ENCODE measurements at places on chromosomes 7 and 10. TPM values are rescaled to one million over a fixed set of nuclear protein-coding genes. Genes with fewer than 3 reads are reported as not detected.

- no peak for DNase-seq
These were observed 3.9 kb downstream of the KLRG2 start for GRCh38 chr7:139479620-139480019.

TMEM273 gene
- total RNA-seq = 14.7 TPM

DNA sequence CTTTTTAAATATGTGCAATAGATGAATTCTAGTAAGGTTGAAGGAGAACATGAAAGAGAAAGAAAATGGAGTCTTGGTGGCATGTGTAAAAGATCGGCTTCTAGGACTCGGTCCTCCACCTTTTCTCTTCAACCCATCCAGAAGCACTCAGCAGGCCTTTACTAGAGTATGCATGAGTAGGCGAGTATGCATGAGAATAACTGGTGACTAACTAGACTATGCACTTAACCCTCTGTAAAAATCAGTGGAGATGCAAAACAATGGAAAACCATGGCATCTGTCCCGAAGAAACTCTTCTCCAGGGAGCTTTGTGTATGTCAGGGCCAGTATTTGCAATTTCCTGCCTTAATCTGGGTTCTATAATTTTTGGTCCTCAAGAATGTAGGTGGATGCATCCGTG is 40.0 kb upstream of the GRB10 start:
- DNase-seq = no peak

CYP26A1 gene
- not detected for total RNA-seq

DNA sequence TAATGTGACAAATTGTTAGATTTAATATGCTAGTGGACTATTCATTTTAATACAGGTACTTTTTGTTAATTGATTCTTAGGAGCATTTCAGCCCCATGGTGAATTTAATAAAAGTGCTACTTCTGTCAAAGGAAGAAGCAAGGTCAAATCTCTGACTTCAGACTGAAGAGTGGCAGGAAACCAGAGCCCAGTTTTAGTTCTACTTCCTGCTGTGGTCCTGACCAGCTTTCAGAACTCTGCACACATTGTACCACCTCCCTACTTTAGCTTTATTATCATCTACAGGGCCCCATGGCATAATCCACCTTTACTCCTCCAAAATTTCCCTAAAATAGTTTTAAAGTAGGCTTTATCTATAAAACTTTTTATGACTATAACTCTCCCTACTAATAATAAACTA is 33.7 kb downstream of the CTTNBP2 start:
- DNase-seq = no peak

- no peak for DNase-seq
These were observed 321.7 kb downstream of the PRPF18 start for GRCh38 chr10:13908475-13908874.

GRCh38 chr7:156554488-156554887 is 86.1 kb upstream of the RNF32 start:
- DNase-seq = no peak

DNA sequence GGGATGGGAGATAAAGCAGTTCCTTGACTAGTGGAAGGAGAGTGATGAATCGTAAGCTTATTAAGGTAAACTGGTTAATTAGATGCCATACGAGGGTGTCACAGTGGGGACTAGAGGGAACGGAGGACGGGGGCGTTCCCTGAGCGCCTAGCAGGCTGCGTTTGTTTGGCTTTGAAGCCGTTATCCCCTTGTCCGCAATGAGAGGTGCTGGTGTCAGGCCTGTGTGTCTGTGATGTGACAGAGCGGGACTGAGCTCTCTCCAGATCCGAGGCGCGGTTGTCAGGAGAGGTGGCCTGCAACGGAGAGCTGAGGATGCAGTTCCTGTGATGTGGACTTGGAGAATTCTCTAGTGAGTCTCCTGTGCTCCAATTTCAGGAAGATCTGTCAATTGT is 60.0 kb upstream of the PRPS1L1 start:
- DNase-seq = peak; percentile 42

DNA sequence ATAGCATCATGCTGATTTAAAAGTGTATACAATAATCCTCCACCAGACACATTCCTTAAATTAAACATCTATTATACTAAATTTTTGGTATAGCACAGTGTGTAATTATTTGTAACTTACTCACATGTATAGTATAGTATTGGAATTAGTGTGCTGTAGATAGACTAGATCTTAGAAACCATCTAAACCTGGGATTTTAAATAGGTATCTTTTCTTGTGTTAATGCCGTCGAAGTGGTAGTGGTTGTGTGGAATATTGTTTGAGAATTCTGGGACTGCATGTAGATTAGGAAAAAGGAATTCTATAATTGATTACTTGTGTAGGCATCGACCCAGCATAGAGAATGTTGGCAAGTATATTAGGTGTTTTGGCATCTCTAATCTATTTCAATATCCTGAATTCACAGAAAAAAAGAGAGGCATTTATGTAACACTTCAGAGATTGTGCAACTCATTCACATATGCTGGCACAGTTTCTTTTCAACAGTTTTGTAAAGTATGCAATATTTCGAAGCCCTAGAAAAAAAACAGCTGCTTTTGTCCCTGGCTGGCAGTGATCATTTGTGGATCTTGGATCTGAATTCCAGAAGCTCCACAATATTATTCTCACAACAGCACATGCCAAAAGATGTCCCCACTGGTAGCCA is 145.5 kb upstream of the AGR3 start:
- no peak for DNase-seq

- no peak for DNase-seq
These were observed 1.3 kb downstream of the IMMP2L start for GRCh38 chr7:111560773-111561653.

DNA sequence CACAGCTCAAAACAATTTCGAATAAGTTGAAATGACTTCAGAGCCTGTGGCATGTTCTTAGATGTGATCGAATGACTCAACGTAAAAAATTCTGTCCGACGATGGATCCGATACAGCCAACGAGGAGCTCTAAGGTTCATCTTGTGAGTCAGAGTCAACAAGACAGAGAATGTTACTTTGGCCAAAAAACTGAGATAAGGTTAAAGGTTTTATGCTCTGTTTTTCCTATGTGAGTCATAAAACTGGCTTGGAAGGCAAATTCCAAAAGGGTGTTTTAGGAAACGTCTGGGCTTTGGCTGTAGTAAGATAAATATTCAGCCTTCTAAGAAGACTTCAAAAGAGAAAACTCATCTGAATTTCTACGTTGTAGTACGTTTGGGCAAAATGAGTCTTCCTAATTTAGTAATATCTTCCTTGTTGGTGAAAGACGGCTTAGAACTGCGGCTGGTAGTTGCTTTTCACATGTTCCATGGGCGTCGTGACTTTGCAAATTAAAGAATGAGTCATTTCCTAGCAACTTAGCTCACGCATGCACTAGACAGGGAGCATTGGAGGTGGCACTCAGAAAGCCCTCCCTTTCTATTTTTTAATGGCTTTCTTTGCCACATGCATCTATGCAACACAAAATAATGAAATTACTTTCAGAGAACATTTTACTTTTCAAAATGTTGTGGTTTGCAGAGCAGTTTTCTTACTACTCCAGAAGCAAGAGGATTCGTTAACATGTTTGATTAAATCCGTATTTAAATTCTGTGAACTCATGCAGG is 28.2 kb downstream of the PFKP start:
- DNase-seq = no peak

GRCh38 chr7:2882111-2882510 is 38.0 kb upstream of the GNA12 start:
- DNase-seq = no peak

DNA sequence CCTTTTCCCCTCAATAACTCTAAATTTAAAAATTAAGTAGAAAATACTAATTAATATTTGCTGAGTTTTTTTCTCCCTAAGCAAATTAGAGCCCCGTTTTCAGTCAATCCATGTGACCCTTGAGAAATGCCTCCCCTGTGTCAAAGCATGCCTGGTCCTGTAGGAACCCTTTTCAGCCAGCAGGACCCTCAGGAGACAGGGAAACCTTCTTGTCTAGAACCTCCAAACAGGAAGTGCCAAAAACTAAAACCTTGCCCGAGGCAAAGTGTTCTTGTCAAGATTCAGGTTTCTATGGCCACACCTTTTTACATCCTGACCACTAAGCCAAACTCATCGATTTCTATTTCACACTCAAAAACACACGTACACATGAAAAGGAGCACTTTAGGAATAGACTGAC is 60.1 kb upstream of the NFE2L3 start:
- no peak for DNase-seq

OIT3 gene
- total RNA-seq = not detected

ASB10 gene
- 13.1 TPM for total RNA-seq

GRCh38 chr7:92732316-92733036 is 103.9 kb downstream of the CDK6 start:
- DNase-seq = no peak

DNA sequence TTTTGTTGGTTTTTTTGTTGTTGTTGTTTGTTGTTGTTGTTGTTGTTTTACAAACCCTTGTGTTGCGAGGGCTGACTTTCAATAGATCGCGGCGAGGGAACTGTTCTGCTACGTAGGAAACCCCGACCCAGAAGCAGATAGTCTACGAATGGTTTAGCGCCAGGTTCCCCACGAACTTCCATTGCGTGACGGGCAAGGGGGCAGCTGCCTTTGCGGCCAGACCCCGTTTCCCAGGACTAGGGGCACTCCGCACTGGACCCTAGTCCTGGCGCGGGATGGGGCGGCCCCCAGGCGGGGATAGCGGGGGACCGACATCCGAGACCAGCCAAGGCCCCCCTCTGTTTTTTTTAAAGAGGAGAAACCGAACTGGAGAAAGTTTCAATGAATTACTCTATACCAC is 119.6 kb downstream of the LRRTM3 start:
- DNase-seq = no peak

- DNase-seq = no peak
These were observed 20.9 kb downstream of the WBP1L start for GRCh38 chr10:102764470-102765161.

CALCR gene
- not detected for total RNA-seq

GRCh38 chr7:43513251-43513650 is 69.7 kb upstream of the STK17A start:
- DNase-seq = no peak

DNA sequence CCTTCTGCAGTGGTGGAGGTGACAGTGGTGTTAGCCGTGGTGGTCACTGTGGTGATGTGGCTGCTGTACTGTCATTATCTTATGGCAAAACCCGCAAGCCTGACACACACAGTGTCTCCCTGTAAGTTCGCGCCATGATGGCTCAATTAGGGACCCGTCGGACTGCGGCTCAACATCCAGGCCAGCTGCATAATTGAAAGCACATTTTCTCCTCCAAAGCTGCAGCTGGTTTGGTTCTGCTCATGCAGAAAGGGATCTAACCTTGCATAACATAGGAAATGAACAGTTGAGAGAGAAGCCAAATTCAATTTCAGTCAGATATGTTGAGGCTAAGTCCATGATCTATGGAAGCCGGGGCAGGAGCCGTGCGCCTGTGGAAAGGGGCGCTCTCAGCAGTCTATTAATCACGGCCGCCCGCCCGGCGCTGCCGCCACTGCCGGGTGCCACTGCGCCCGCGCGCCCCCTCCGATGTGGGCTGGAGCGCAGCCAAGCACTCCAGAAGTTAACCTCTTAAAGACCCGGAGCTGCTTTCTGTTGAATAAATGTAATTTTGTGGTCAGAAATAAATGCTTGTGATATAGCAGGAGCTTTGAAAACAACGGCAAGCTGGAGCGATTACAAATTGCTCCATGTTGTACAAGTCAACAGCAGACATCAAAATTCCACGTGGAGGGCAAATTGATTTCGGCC is 227.7 kb downstream of the CUX1 start:
- peak; percentile 76 for DNase-seq

DNA sequence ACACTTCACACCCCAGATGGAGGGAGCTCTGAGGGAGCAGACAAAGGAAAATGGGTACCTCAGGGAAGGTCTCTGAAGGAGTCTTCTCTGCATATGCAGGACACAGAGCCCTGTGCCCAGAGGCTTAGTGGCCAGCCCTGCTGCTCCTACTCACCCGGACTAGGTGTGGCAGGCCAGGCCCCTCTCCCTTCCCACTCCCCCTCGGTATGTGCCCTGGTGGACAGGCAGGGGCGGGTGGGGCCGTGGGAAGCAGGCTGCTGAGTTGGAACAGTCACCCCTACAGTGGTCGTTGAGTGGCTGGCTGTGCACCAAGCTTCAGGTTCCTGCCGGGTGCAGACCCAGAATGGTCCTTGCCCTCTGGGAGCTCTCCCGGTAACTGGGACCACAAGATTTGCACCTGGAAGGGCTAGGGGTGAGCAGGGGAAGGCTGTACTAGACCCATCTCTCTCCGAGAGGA is 68.6 kb downstream of the ZMIZ1 start:
- no peak for DNase-seq

DNA sequence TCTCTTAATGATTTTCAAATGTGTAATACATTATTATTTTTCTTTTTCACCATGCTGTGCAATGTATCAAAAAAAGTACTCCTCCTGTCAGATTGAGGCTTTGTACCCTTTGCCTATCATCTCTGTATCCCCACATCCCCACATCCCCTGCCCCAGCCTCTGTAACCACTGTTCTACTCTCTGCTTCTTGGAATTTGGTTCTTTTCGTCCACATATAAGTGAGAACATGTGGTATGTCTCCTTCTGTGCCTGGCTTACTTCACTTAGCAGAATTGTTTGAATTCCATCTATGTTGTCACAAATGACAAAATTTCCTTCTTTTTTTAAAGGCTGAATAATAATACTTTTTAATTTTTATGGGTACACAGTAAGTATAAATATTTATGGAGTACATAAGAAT is 13.8 kb downstream of the TAF3 start:
- no peak for DNase-seq

DNA sequence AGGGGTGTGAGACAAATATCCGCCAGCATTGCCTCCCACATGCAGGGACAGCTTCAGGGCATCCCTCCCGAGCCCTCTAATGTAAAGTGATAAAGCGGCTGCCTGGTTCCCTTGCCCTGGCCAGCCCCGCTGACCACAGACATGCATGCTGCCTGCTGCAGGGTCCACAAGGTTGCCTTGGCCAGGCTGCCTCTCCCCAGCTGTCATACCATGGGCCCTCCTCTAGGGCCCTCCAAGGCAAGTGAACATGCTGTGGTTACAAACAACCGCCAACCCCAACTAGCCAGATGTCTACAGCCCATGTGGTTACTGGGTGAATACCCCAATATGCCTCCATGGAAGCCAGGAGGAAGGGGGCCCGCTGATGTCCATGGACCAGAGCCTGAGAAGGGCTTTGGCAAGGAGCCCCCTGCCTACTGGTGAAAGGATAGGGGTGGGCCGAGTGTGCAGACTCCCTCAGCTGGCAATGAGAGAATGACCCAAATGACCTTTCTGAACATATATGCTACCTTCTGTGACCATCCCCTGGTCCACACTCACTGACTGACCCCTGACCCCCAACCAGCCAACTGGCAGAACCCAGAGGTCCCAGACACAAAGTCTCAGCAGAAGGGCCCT is 37.4 kb downstream of the GRID1 start:
- DNase-seq = no peak

GRCh38 chr10:11150231-11150731 is 132.6 kb downstream of the CELF2 start:
- DNase-seq = no peak

DNA sequence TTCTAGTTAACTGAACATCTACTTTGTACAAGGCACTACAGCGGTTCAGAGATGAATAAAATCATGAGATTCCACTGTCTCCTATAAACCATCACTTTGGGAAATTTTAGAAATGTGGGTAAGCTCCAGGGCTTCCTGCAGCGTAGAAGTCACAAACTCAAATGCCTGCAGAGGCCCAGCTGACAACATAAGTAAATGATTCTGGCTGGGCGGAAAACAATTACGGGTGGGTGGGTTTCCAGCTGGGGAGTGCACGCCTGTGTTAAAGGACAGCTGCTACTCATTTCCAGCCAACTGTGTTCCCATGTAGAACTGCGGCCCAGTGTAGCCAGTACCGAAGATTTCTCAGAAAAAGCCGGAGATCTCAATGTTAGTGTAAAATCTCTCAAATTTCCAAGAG is 69.5 kb upstream of the ATRNL1 start:
- no peak for DNase-seq

- DNase-seq = no peak
These were observed 79.0 kb upstream of the GPR26 start for GRCh38 chr10:123587110-123587509.
